HuH-7.5 (cell line): ENCODE measurements at places on chromosomes 1 and 21.

DNA sequence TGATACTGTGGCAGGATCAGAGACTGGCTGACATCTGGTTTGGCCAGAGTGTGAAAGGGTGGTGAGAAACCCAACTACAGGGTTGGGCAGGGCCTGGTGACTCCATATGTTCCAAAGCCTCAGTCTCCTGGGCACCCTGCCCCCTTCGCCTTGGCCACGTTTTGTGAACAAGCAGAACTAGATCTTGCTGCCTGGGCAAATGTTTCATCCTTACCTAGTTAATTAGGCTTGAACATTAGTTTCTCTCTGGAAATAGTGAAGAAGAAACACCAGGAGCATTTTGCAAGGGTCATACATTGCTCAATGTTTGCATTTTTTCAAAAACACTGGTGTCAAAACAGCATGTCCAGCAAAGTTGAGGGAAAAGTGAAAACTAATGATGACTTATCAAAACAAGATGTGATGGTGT lies 60.5 kb downstream of the MAP3K7CL start:
- no peak for DNase-seq

DNA sequence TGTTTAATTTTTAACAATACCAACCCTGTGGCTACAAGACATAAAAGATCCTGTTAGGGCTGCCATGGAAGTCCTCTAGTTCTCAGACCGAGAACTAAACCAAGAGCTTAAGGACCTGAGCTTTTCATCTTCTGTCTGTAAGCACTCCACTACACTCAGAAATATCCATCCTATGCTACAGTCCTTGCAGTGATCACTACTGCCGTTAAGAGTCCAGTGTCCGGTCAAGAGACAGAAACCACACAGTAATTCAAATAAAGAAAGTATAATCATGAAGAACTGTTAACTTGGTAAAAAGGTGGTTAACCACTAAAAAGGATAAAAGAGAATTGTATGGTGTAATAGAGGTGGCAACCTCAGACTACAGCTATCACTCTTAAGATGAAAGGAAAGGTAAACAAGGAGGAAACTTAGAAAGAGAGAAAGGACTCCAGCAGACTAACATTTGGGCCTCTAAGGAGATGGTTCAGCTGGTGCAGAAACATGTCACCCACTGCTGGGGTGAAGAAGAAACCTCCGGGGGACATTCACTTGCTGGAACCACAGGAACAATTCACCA lies 22.1 kb upstream of the PRDX6 start:
- DNase-seq: no peak

GRCh38 chr1:7343882-7344281 lies 427.2 kb upstream of the VAMP3 start:
- DNase-seq: no peak

DNA sequence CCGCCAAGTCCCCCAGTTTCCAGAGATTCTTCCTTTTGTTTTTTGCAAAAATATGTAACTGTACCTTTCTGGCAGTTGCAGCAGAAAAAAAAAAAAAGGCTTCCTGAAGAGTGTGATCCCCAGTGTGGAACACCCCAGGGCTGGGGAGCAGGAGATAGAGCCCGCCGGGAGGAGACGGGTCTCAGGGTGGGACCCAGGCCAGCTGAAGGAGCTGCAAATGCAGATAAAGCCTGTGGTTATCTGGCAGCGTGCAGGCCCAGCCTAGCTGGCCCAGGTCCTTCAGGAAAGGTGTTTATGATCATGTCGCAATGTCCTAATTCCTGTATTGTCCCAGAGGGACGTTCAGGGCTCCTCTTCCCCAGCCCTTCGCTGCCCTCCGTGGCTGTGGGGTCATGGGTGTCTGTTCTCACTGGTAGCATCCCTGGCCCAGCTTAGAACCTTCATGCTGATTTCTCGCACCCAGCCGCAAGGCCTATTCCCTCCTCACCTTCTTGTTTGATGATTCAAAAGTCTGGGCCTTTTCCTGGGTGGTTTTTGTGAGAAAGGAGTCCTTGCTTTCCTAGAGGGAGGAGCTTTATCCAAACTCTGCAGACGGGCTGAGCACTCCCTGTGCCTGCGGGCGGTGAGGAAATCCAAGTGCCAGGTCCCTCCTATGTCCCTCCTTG lies 26.2 kb downstream of the RNF187 start:
- DNase-seq: no peak

- DNase-seq: no peak
Observed at GRCh38 chr1:143699731-143700130, 272.1 kb downstream of the FAM72C start.

DNA sequence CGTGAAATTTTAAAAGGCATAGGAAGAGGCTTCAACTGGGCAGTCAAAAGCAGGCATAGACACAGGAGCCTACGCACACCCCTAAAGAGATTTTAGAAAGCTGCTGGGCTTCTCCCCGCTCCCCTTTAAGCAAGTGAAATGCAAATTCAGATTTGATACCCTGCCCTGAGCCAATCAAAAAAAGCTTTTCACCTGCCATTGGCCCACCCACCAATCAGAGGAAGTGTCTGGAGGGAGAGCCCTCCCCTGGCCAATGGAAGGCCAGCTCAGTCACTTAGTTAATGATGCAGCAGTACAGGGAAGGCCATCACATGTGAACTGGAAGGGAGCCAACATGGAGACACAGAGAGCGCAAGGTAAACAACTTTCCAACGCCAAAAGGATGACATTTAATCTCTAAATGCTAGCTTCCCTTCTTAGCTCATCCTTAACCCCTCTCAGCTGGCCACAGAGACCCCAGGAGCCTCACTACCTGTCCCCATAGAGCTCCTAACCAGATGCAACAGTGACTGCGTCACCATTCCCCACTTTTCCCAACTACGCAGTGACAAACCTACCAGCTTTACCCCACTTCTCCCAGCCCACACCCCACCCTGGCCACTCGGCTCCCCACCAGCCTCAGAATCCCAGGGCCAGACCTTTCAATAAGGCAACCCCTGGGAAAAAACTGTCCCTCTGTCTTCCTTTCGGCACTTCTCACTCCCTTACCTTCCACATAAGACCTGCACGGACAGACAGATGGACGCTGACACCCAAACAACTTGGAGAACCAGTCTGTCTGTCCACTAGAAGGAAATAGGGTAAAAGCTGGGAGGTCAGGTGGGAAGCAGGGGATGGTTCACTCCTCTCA lies 71.0 kb downstream of the CD46 start:
- no peak for DNase-seq

DNA sequence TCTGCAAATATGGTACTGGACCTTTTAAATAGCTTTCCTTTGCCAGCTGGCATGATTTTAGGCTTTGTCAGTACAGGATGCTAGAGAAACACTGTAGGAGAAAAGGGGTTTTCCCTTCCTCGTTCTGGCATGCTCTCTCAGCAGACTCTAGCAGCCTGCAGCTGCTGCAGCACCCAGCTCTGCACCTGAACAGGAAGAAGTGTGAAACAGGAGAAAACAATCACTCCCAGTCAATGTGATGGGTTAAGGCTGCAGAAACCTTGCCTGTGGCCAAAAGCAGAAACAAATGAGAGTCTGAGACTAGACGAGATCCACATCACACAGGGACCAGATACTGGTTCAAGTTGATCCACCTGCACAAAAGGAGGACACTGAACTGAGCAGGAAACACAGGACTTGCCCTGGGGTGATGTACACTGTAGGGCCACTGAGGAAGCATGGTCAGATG lies 21.2 kb downstream of the OVGP1 start:
- no peak for DNase-seq

DNA sequence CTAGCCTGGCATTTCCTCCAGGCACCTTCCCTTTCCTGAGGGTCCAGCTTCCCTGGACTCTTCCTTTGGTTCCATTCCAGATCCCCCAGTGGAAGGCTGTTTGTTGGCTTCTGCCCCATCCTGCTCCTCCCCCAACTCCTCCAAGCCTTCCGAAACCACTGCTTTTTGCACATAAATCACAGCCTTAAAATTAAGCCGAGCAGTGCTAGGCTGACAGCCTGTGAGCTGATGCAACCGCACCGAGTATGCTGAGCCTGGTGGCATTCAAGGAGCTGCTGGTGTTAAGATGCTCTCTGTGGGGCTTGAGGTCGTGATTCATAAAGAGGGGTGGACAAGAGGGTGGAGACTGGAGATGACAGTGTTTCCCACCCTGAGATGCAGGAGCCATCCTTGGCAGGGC lies 266.6 kb upstream of the C1orf174 start:
- no peak for DNase-seq

DNA sequence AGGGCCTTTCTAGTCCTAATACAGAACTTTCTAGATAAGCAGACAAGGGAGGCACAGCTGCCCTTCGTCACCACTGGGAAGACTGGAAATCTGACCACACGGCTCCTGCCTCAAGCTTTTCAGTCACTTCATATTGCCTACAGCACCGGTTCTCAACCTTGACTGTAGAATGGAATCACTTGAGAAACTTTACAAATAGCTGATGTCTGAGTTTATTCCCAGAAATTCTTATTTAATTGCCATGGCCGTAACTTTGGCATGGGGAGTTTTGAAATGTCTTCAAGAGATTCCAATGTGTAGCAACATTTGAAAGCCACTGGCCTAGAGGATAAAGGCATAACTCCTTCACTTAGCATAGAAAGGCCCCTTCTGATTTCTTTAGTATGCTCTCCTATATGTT lies 42.4 kb upstream of the STMN1 start:
- DNase-seq: no peak

DNA sequence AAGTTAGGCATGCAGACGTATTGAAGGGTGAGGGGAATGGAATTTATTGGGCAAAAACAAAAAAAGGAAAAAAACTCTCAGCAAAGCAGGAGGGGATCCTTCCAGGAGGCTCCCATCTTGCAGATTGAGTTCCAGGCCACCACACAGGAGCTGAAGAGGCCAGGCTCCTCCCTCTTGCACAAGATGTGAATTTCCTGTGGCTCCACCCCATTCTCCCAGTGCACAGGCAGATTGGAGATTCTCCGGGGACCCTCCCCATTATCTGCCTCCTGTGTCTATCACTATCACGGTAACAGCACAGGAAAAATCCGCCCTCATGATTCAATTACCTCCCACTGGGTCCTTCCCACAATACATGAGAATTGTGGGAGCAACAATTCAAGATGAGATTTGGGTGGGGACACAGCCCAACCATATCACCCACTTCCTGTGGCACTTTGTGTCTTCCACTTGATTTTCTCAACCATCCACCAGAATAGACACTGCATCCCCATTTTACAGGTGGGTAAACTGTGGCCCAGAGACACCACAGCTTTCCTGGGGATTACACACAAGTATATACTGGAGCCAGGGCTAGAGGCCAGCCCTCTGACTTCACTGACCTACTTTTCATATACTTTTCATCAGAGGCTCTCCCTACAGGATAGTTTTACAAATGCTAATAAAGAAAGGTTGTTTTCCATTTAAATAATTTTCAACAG lies 18.9 kb upstream of the COL6A1 start:
- DNase-seq: no peak

DNA sequence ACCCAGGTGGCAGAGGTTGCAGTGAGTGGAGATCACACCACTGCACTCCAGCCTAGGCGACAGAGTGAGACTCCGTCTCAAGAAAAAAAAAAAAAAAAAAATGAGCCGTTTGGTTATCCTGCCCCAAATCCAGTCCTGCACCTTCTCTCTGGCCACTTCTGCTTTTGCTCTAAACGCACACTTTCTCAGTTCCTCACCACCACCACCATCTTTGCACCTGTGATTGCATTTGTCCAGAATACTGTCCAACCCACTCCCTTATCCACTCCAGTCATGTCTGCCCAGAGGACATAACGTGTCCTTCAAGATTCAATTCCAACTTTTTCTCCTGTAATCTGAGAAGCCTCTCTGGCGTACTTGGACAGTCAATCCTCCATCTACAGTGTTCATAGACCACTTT lies 2.2 kb upstream of the NEK2 start:
- DNase-seq: no peak

DNA sequence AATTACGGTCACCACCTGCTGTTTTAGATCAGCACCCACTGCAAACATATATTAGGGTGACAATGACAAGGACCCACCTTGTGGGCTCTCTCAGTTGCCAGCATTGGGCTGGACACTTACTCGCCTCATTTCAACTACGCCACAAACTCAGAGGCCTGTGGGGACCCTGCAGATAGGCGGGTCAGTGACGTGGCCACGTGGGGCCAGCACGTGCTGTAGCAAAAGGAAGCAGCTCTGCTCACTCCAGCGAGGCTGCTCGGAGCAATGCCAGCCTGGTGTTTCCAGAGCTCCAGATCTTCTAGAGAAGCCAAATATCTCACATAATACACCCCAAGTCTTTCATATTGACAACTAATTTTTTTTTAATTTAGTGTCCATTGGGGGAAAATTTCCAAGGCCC lies 76.7 kb upstream of the TMEM51 start:
- no peak for DNase-seq

GRCh38 chr21:39115576-39116235 lies 67.5 kb downstream of the PSMG1 start:
- DNase-seq: no peak

DNA sequence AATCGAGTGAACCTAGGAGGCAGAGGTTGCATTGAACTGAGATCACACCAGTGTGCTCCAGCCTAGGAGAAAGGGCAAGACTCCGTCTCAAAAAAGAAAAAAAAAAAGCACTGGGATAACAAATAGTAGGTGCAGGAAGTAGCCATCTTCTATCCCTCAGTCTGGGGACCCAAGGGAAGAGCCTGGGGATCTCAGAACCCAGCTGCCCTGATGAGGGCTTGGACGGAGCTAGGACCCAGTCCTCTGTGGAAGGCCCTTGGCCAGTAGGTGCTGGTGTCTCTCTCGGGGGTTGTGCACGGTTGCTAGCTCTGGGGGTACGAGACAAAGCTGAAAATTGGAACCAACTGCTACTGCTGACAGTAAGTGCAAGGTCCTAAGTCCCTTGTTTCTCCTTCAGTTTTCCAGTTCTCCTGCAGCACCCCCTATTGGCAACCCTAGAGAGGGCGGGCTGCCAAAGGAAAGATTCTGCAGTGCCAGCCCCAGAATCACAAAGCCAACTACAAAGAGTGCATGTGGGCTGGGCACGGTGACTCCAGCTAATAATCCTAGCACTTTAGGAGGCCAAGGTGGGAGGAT lies 57.6 kb upstream of the KIF1B start:
- DNase-seq: peak; percentile 36

DNA sequence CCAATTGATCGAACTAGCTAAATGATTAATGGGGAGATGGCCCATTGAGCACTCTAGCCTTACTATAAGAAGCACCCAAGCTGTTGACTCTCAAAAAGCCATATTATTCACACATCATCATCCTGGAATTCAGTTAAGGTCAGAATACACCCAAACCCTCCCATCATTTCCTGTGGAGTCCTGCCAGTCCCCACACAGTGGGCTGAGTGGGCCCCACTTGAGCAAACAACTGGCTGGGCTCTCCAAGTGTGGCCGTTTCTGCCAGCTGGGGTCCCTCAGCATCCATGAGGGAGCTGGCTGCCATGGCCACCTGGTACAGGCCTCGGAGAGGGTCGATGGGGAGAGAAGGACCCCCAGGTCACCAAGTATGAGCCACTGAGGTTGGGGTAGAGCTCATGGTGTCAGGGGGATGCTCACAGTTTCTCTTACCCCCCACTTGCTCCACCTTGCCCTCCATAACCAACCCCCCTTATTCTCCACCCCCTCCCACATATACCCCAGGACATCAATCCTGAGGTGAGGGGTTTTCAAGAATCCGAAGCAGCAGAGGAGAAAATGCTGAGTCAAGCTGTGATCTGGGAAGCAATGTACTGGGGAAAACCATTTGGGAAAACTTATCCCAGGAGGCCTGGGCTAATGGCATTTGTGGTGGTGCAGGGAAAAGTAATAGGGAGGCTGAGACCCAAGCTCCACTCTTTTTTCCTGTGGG lies 60.3 kb downstream of the UBE2T start:
- DNase-seq: no peak
